AG09309 (cell line): ENCODE measurements at places on chromosomes 1 and 21.

GRCh38 chr21:14962217-14962616, 102.6 kb downstream of the NRIP1 start:
- DNase-seq, result no peak

- DNase-seq, result no peak
Measured at GRCh38 chr1:14598007-14598497, 433 bp upstream of the KAZN start.

DNA sequence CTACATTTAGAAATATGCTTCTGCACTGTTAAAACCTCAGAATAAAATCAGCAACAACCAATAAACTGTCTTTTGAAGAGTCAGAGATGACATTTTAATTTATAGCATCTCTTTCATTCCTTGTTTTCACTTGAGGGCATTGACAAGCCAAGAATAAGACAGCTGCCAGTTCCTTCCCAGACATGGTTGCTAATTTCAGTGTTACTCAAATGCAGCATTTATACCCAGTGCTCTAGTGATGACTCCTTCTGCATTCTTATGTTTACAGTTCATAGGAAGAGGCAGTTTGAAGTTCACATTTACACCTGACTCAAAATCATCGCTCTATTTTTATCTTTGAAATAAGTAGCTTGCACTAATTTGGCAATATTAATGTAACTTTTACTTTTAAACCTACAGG, 44.9 kb downstream of the PLA2G4A start:
- no peak for DNase-seq

DNA sequence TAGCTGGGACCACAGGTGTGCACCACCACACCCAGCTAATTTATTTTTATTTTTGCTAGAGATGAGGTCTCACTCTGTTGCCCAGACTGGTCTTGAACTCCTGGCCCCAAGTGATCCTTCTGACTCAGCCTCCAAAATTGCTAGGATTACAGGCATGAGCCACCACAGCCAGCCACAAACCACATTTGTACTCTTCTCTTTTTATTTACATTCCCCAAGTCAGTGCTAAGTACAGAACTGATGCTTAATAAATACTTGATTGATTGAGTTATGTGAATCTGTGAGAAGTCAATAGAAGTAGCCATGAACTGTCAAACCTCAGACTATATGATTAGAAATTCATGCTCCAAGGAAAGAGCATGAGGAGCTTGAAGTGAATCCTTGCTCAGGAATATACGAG, 48.5 kb upstream of the S1PR1 start:
- DNase-seq, result no peak

- no peak for DNase-seq
Measured at GRCh38 chr1:83942914-83943313, 56.0 kb downstream of the TTLL7 start.

GRCh38 chr21:38072489-38072888, 156.2 kb upstream of the KCNJ6 start:
- no peak for DNase-seq

GRCh38 chr1:172342584-172343239, 77.8 kb upstream of the C1orf105 start:
- DNase-seq, result no peak

DNA sequence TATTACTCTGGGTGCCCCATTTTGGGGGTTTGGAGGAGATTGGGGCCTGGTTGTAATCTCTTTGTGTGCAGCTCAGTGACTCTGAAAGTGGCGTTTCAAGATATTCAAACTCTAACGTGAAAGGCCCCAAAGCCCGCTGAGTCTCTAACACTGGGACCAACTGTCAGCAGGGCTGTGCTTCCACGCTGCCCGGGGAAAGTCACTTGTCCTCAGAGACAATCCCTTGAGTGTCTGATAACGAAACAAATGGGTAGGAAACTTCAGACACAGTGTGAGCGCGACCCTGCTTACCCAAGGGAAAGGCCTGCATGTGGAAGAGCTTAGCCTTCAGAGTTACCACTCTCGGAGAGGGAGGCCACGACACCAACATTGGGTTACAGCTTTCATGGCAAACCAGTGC, 837 bp downstream of the UBASH3A start:
- no peak for DNase-seq

DNA sequence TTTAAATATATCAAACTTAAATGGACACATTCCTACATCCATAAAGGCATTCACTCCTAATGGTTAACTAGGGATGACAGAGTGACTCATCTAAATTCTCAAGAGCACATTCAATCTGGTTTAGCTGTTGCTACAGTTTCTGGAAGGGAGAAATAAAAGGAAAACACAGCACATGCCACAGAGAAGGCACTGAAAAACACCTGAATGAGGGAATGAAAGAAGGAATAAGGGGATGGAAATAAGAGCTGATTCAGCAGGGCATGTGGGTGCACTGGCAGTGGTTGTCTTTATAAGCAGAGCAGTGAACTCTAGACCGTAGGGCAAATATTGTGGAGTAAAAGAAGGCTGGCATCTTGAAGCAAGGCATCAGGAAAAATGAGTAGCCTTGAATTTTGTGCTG, 79.3 kb downstream of the LHX4 start:
- DNase-seq, result peak; percentile 11

DNA sequence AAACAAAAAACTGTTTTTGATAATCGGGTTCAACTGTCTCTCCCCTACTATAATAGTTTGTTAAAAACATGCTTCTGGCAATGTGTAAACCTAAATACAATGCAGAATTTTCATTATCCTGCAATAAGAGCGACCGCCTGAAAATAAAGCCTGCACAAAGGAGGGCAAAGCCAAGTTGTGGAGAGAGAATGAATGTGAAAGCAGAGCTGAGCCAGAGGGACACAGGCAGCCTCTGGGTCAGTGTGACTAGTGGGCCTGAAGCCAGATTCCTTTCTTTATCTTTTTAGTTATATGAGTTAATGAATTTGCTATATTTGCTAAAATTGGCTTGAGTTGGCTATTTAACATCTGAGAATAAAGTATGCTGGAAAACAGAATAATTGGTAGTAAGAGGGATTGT, 615.2 kb downstream of the PLA2G4A start:
- no peak for DNase-seq

GRCh38 chr1:64942675-64943074, 23.7 kb downstream of the JAK1 start:
- DNase-seq, result no peak

DNA sequence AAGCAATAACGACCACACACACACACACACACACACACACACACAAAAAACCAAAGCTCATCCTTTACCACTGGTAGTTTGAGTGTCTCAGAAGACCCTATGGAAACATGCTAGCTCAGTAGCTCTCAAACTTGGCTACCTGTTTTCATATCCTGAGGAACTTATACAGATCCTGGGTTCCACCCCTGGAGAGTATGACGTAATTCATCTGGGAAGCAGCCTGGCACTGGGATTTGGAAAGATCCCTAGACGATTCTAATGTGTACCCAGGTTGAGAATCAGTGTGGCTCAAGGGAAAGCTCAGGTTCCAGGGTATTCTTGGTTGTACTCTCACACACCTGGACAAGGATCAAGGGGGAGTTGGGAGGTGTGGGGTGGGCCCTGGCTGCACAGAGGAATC, 85.9 kb downstream of the SELENOF start:
- DNase-seq, result no peak

DNA sequence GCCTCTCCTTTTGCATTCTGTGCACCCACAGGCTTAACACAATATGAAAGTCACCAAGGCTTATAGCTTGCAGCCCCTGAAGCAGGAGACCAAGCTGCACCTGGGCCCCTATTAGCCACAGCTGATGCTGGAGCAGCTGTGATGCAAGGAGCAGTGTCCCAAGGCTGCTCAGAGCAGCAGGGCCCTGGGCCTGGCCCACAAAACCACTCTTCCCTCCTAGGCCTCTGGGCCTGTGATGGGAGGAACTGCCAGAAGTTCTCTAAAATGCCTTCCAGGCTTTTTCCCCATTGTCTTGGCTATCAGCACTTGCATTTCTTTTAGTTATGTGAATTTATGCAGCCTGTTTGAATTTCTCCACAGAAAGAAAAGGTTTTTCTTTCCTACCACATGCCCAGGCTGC, 89.5 kb upstream of the KCTD3 start:
- DNase-seq, result no peak

GRCh38 chr1:15696956-15697521, 12.9 kb downstream of the PLEKHM2 start:
- DNase-seq, result no peak

- no peak for DNase-seq
Measured at GRCh38 chr1:50424045-50424883, 1.0 kb upstream of the DMRTA2 start.

- DNase-seq, result peak; percentile 5
Measured at GRCh38 chr1:222334026-222334680, 213.8 kb downstream of the HHIPL2 start.

DNA sequence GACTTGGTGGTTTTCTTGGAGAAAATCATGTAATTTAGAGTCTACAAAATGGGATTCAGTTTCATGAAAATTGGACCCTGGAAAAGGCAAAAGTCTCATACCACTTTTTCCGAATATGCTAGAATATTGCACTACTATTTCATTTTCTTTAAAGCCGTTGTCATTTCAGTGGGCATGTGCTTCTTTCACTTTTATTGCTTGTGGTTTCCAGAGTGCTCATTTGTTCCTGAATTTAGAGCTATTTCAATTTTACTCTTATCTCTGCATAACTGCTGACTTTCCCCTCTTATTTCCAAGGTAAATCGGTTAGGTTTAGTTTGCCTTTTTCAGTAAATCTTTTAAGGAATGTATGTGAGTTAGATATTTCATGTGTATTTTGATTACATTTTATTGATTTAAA, 11.6 kb downstream of the HHAT start:
- no peak for DNase-seq

- no peak for DNase-seq
Measured at GRCh38 chr1:234562334-234562733, 47.6 kb downstream of the IRF2BP2 start.

DNA sequence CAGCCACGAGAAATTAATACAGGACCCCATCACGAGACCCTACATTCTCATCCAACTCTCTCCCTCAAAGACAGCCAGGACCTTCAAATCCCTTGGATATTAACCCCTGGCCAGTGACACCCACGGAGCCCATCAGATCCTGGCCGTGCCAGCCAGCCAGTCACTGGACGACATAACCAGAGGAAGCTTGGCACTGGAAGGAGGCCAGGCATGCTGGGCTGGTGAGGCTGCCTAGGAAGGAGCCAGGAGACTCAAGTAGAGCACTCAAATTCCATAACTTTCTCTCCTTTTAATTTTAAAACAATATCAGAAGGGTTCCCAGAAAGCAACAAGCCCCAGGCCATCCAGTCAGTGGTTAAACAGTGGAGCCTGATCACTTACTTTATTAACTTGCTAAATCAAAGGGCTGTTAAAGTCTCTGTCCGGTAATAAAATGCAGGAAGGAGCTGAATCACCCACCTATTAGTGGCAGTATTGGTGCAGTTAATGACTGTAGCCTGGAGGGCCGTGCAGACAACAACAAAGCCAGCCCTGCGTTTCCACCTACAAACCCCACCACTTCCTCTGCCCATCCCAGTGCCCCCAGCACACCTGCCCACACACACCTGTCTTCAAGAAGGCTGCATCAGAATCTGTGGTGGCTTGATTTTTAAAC, 78.0 kb downstream of the HIVEP3 start:
- no peak for DNase-seq

DNA sequence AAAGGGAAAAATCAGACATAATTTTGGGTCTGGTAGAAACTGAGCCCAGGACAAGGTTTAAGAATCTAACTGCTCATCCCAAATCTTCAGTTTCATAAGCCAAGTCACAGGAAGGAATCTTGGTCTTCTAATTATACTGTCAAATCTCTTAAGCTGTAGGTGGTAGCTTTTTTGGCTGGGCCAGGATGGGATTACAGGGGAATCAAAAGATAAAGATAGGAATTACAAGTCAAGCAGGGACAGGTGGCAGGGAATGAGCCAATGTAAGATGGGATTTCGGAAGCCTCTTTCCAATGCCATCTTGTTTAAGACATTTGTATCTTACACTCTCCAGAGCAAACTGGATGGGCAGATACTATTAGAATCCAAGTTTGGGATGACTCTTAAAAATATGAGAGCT, 383.5 kb downstream of the KCNH1 start:
- DNase-seq, result no peak

GRCh38 chr1:19529664-19530063, 44.3 kb upstream of the CAPZB start:
- no peak for DNase-seq

- no peak for DNase-seq
Measured at GRCh38 chr1:169844941-169845608, 48.6 kb downstream of the SCYL3 start.

GRCh38 chr1:14999441-14999840, 154.1 kb upstream of the TMEM51 start:
- no peak for DNase-seq

- DNase-seq, result no peak
Measured at GRCh38 chr1:64480999-64481772, 11.3 kb downstream of the CACHD1 start.

DNA sequence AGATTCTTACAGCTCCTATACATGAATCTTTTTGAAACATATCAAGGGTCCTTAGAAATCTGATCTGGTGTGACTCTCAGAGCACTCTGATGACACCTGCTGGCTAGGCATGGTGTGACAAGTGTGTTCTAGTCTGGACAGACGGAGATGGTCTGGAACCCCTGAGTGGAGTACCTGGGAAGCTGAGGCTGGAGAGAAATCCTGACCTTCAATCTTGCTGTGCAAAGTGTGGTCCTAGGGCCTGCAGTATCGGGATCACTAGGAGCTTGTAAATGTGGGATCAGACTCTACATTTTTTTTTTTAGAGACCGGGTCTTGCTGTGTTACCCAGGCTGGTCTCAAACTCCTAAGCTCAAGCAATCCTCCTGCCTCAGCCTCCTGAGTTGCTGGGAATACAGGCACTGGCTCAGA, 78.6 kb upstream of the SOD1 start:
- DNase-seq, result peak; percentile 7

GRCh38 chr1:44012404-44012803, 18.9 kb downstream of the SLC6A9 start:
- no peak for DNase-seq

GRCh38 chr1:19040010-19040680, 83.7 kb upstream of the IFFO2 start:
- DNase-seq, result no peak

GRCh38 chr1:238370599-238370998, 479.9 kb upstream of the ZP4 start:
- no peak for DNase-seq

- DNase-seq, result no peak
Measured at GRCh38 chr1:223785808-223786207, 59.9 kb downstream of the TP53BP2 start.

- no peak for DNase-seq
Measured at GRCh38 chr1:38892976-38893375, 11.6 kb upstream of the GJA9 start.
